MCF 10A (cell line): ENCODE measurements at places on chromosomes 2 and 18. TPM values are rescaled to one million over a fixed set of nuclear protein-coding genes. Genes with fewer than 3 reads are reported as not detected.

DNA sequence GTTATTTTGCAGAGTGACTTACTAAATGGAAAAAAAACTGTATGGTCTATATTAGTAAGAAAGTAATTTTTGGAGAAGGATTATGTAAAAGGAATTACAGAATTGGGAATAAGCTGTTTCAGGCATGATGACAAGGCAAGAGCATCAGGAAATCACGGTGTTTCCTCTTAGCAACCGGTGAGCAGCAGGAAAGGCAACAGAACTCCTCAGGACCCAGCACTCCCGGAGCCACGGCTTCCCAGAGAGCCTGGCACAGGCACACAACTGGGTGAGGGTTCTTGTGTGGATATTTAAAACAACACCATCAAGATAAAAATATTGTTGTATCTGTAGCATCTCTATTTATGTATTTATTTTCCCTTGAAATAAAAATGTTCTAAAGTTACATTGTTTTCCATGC, 34.4 kb downstream of the CYP27C1 start:
- no peaks in the 10 kb centered on the region for H3K36me3 ChIP-seq
- no peak for DNase-seq
- H3K27me3 ChIP-seq = no peaks in the 10 kb centered on the region
- H3K27ac ChIP-seq = no peak overlapping the region

DNA sequence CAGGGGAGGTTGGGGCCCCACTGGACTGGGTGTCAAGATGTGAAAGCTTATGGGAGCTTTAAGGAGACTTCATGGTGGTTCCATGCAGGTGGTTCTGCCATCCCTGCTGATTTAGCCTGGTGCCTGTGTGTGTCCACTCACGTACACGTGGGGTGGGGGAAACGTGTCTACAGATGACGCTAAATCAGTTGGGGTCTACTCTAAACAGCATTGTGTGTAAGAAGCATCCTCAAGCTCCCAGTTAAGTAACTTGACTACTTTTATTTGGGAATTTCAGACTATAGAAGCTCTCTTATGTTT, 47.1 kb downstream of the BCL2L11 start:
- H3K27me3 ChIP-seq = no peaks in the 10 kb centered on the region
- no peak for DNase-seq
- peaks cover 22% of the 10 kb centered on the region for H3K4me1 ChIP-seq
- H3K4me3 ChIP-seq = no peak overlapping the region
- no peak overlapping the region for H3K27ac ChIP-seq

DNA sequence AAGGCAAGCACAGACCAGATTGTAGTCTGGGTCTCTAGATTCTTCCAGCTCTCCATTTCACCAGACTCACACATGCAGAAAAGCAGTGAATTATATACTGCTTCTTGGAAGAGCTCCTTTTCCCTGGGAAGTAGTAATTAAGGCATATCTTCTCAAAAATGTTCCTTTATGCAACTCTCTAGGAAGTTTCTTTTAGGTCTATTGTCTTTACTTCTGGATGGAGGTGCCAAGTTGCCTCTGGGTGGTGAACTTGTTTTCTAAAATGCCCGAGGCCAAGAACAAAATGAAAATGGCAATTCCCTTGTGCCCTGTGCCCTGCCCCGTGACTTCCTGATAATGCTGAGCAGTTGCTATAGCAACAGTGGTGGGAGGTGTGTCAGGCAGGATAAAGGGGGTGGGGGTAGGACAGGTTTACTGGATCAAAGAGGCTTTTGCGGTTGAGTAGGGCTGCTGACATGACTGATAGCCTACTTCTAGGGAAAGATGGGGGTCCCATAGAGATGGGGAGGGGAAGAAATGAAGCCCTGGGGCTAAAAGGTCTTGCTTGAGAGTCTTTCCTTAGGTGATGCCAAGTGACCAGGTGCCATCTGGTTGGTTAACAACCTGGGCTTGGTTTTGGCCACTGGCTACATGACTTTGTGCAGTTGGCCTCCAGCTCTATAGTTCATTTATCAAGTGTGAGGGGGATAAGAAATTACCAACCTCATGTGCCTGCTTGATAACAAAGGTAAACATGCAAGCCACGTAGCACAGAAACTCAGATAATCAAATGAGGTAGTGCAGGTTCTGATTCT, 11.8 kb downstream of the IGFBP2 start:
- no peak for DNase-seq
- no peak overlapping the region for H3K27ac ChIP-seq
- H3K27me3 ChIP-seq = no peaks in the 10 kb centered on the region
- H3K4me1 ChIP-seq = peaks cover 18% of the 10 kb centered on the region
- H3K4me3 ChIP-seq = no peak overlapping the region

DNA sequence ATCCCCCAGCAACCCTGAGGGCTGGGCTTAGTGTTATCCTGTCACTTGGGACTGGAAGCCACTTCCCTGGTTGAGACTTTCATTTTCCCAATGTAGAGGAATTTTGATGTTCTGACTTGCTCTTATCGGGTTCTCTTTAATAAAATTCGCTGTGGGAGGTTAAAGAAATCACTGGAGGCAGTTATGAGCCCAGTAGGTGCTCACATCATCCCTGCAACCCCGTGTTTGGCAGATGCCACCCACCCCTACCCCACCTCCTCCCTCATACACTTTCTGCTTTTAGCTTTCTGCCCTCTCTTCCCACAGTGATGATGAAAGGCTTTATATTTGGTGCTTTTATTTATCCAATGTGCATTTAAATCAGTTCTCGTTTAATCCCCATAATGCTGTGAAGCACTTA, 106.6 kb downstream of the MAPK4 start:
- no peaks in the 10 kb centered on the region for H3K36me3 ChIP-seq
- DNase-seq = no peak
- H3K4me1 ChIP-seq = no peaks in the 10 kb centered on the region

DNA sequence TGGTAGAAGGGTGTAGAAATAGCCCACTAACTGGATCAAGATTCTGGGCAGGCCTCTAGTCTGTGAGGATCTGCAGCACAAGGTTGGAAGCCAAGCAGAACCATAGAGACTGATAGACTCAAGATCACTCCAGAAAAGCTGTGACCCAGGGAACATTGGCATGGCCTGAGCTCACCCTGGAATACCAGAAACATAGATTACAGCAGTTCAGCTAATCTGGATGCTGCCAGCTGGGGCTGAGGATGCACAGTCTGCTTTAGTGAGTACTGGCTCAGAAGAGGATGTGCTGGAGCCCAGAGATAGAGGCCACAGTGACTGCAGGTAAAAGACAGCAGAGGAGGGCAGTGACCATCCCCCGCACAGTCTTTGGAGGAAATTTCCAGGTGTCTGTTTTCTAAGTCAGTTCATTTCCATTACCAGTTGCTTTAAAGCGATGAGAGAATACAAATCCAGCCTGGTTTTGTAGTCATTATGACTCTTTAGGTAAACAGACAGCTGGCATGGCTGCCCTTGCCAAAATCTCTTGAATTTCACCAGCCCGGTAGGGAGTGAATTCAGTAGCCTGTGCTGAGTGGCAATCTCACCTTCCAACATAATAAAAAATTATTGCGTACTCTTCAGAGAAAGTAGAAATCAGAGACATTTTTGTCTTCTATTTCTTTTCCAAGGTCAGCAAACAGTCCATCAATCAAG, 119.2 kb downstream of the ANTXR1 start:
- H3K36me3 ChIP-seq = no peaks in the 10 kb centered on the region
- no peak overlapping the region for H3K4me3 ChIP-seq
- no peaks in the 10 kb centered on the region for H3K27me3 ChIP-seq

GRCh38 chr2:68163641-68164040, 6.0 kb downstream of the PNO1 start:
- H3K4me3 ChIP-seq = no peak overlapping the region
- DNase-seq = no peak
- peaks cover 11% of the 10 kb centered on the region for H3K4me1 ChIP-seq
- H3K36me3 ChIP-seq = peaks cover 91% of the 10 kb centered on the region

DNA sequence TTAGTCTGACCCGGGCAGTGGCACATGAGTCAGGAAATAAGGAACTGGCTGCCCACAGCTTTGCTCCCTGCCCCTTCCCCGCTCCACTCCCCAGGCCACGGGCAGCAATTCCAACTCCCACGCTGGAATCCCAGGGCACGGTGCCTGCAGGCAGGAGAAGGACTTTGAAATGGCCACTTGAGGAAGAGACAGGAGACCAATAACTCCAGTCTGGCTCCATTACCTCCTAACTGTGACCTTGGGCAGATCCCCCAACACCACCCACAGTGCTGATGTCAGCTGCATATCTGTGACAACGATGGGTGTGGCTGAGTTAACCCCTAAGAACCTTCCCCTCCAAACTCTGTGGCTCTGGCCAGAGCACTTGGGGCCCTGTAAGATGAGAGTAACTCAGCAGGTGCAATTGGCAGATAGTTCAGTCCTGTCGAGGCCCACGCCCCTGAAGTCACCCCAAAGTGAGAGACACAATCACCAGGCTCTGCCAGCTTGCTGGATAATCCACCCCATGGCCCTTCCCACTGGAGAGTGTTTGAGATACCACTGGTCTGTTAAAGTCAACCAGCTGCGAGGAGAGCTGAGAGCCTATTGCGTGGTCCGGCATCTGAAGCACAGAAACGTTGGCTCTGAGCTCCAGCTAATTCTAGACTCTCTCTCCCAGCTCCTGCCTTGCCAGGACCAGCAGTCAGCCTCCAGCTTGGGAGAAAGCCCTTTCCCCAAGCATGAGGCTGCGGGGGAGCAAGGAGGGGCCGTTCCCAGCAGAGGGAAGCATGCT, 175.2 kb downstream of the TNS1 start:
- no peaks in the 10 kb centered on the region for H3K36me3 ChIP-seq
- H3K27me3 ChIP-seq = no peaks in the 10 kb centered on the region
- H3K27ac ChIP-seq = peak overlapping the region; percentile 61
- no peak overlapping the region for H3K4me3 ChIP-seq
- no peak for DNase-seq

DNA sequence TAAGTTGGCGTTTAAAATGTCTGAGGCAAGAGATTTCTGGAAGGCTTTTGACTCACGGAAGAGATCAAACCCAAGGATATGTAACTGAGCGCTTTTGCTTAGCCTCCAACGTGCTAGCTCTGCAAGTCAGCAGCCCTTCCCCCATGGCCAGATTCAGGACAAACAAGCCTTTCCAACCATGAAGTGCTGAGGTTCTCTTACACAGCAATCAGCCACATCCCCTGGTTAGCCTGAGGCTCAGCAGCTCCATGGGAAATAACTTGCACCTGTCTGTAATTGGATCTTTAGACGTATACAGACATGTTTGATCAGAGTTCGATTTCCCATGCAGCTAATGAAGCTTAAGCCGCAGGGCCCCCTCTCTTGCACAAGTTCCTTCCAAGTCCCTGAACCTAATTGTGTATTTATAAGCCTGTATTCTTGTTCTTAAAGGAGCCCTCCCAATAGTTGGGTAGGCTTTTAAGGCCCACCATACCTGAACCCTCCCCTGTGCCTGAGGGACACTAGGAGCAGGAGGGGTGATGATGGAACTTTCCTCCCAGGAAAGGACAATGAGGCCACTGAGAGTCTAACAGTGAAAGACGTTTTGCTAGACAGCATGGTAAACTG, 2.1 kb upstream of the TMEM131 start:
- no peak overlapping the region for H3K4me3 ChIP-seq
- H3K27me3 ChIP-seq = no peaks in the 10 kb centered on the region
- DNase-seq = no peak
- H3K4me1 ChIP-seq = peaks cover 12% of the 10 kb centered on the region

DNA sequence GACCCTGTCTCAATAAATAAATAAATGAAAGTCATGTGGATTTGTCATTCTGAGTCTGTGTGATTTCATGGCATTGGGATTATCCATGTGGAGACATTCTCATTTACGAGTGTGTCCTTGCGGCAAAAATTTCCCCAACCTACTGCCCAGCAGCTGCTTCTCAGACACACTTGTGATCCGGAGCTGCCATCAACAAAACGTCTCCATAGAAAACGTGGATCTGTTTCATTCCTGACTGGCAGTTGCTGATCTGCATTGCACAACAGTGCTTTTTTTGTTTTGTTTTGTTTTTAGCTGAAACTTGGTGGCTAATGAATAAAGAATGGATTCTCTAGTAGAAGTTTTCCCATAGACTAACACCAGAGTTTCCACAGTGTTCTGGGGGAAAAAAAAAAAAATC, 74.7 kb downstream of the TGIF1 start:
- H3K27ac ChIP-seq = no peak overlapping the region
- H3K27me3 ChIP-seq = peaks cover 13% of the 10 kb centered on the region
- no peaks in the 10 kb centered on the region for H3K36me3 ChIP-seq
- peaks cover 3% of the 10 kb centered on the region for H3K4me1 ChIP-seq
- H3K4me3 ChIP-seq = no peak overlapping the region

- no peak overlapping the region for H3K27ac ChIP-seq
- H3K27me3 ChIP-seq = no peaks in the 10 kb centered on the region
- no peaks in the 10 kb centered on the region for H3K36me3 ChIP-seq
- DNase-seq = no peak
These were observed 1149.5 kb upstream of the FANCL start for GRCh38 chr2:59390581-59390980.

GRCh38 chr2:64049633-64050220, 30.5 kb upstream of the VPS54 start:
- no peak overlapping the region for H3K4me3 ChIP-seq
- peaks cover 6% of the 10 kb centered on the region for H3K4me1 ChIP-seq
- H3K27ac ChIP-seq = peak overlapping the region; percentile 23
- H3K27me3 ChIP-seq = no peaks in the 10 kb centered on the region
- H3K36me3 ChIP-seq = no peaks in the 10 kb centered on the region

DNA sequence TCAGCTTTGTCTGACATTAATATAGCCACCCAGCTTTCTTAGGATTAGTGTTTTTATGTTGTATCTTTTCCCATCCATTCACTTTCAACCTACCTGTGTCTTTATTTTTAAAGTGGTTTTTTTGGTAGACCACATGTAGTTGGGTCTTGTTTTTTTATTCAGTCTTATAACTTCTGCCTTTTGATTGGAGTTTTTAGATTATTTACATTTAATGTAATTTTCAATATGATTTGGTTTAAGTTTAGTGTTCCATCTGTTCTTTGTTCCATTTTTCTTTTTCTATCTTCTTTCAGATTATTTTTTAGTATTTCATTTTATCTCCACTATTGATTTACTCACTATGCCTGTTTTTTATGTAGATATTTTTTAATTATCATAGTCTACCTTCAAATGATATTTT, 13.1 kb upstream of the MSTN start:
- no peak for DNase-seq
- H3K27ac ChIP-seq = no peak overlapping the region
- peaks cover 9% of the 10 kb centered on the region for H3K36me3 ChIP-seq
- no peaks in the 10 kb centered on the region for H3K27me3 ChIP-seq
- H3K4me3 ChIP-seq = no peak overlapping the region
- no peaks in the 10 kb centered on the region for H3K4me1 ChIP-seq

- H3K4me3 ChIP-seq = no peak overlapping the region
- no peaks in the 10 kb centered on the region for H3K27me3 ChIP-seq
- H3K4me1 ChIP-seq = peaks cover 16% of the 10 kb centered on the region
- no peak for DNase-seq
- H3K27ac ChIP-seq = peak overlapping the region; percentile 32
These were observed 70.2 kb upstream of the DAPL1 start for GRCh38 chr2:158724803-158725381.

Gene PLEKHA3
- 29.8 and 43.4 TPM in 2 replicates for total RNA-seq

Gene CAPN14
- not detected in 2 replicates for total RNA-seq

Gene LYG2
- total RNA-seq = not detected in 2 replicates

Gene TMEM214
- total RNA-seq = 118 and 138 TPM in 2 replicates

Gene PRPF40A
- total RNA-seq = 140 and 147 TPM in 2 replicates
